Gastrocnemius medialis (tissue), 4 donors: ENCODE measurements at places on chromosomes 5 and 9. TPM values are rescaled to one million over a fixed set of nuclear protein-coding genes. Genes with fewer than 3 reads are reported as not detected.

- no peaks in the 10 kb centered on the region for H3K4me1 ChIP-seq
- no peak for DNase-seq
- H3K27me3 ChIP-seq: peaks cover 30% of the 10 kb centered on the region
- no peaks in the 10 kb centered on the region for H3K36me3 ChIP-seq
- H3K4me3 ChIP-seq: no peak overlapping the region
- no peak overlapping the region for H3K27ac ChIP-seq
These were observed 119.6 kb upstream of the COL5A1 start for GRCh38 chr9:134521817-134522501.

- H3K4me3 ChIP-seq: no peak overlapping the region
- DNase-seq: no peak
- H3K27me3 ChIP-seq: no peaks in the 10 kb centered on the region
- H3K4me1 ChIP-seq: no peaks in the 10 kb centered on the region
These were observed 14.3 kb upstream of the ASPN start for GRCh38 chr9:92496396-92497176.

GNPDA1 gene
- total RNA-seq: 45.9 TPM

DNA sequence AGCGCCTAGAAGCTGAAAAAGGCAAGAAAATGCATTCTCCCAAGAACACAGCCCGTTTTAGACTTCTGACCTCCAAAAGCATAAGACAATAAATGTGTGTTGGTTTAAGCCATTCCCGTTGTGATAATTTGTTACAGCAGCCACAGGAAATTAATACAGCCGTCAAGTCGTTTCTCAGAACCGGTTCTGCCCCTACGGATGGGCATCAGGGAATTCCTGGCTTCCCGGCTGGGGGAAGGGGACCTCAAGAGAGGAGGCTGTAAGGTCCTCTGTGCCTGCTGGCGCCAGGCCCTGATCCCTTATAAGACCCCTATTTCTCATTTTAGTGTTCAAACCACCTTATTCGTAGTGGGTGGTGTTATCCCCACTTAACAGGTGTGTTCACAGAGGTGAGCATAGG is 50.6 kb upstream of the RPL26L1 start:
- no peak overlapping the region for H3K27ac ChIP-seq
- H3K4me3 ChIP-seq: no peak overlapping the region
- peaks cover 31% of the 10 kb centered on the region for H3K4me1 ChIP-seq
- H3K27me3 ChIP-seq: no peaks in the 10 kb centered on the region
- peaks cover 22% of the 10 kb centered on the region for H3K36me3 ChIP-seq
- no peak for DNase-seq

- DNase-seq: no peak
- no peak overlapping the region for H3K4me3 ChIP-seq
- no peaks in the 10 kb centered on the region for H3K36me3 ChIP-seq
- no peaks in the 10 kb centered on the region for H3K27me3 ChIP-seq
These were observed 1028.0 kb downstream of the TAF11L14 start for GRCh38 chr5:18662231-18662630.

GRCh38 chr9:19913151-19913550 is 124.3 kb upstream of the SLC24A2 start:
- no peak for DNase-seq
- no peaks in the 10 kb centered on the region for H3K36me3 ChIP-seq
- no peak overlapping the region for H3K27ac ChIP-seq
- H3K4me3 ChIP-seq: no peak overlapping the region
- no peaks in the 10 kb centered on the region for H3K27me3 ChIP-seq

TRIM36 gene
- total RNA-seq: 0.92 TPM

DNA sequence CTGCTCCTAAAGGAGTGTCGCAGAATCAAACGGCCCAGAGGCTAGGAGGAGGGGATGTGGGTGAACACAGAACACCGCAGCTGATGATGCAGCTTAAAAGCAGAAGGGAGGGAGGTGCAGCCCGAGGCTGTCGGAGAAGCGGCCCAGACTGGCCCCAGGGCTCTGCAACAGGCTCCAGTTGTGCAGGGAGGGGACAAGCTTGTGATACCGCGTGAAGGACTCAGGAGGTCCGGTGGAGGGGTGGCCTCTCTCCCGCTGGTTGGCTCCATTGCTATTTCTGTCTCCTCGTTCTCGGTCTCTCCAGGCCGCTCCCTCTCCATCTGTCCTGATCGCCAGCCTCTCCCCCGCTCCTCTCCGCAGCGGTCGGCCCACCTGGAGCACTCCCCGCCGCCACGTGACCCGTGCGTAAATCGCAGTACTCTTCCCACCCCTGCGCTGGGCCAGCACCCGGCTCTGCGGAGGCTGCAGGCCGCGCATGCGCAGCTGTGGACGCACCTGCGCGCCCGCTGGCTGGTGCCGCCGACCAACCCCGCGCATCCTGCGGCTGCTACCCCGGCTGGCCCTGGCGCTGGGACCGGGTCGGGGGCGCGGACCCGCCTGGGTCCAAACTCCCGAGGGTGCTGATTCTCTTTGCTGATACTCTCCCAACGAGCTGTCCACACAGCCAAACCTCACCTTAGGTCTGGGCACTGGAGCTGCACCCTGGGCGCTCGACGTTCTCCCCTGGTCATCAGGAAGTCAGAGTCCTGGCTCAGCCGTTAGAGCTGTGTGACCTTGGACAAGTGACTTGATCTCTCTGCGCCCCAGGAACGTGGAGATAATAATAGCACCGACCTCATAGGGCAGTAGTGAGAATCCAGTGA is 3.7 kb upstream of the STXBP1 start:
- no peaks in the 10 kb centered on the region for H3K36me3 ChIP-seq
- peak; percentile 77 for DNase-seq
- no peaks in the 10 kb centered on the region for H3K27me3 ChIP-seq
- H3K27ac ChIP-seq: peak overlapping the region; percentile 81

- peak overlapping the region; percentile 9 for H3K27ac ChIP-seq
- no peak for DNase-seq
- H3K4me1 ChIP-seq: peaks cover 37% of the 10 kb centered on the region
- H3K27me3 ChIP-seq: no peaks in the 10 kb centered on the region
These were observed 18.2 kb downstream of the FAF2 start for GRCh38 chr5:176466245-176466871.

DNA sequence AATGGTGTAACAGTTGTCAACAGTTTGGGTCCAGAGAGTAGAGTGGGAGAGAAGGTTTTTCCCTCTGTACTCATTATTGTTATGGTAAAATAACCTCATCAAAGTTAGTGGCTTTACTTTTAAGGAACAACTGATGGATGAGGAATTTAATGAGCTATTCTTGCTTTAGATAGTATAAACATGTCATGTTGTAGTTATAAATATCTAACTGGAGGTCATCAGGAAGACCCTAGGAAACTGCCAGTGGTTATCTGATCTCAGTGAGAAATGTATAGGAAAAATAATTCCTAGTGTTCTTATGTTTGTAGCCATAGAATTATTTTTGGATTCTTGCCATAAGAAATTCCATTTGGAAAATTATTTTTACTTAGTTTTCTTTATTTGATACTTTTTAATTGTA is 4.1 kb downstream of the ERCC6L2 start:
- peaks cover 12% of the 10 kb centered on the region for H3K36me3 ChIP-seq
- H3K4me1 ChIP-seq: peaks cover 6% of the 10 kb centered on the region
- H3K27ac ChIP-seq: no peak overlapping the region

GRCh38 chr5:171612749-171613148 is 172.9 kb upstream of the SMIM23 start:
- H3K4me3 ChIP-seq: no peak overlapping the region
- no peaks in the 10 kb centered on the region for H3K4me1 ChIP-seq
- H3K27me3 ChIP-seq: peaks cover 10% of the 10 kb centered on the region
- DNase-seq: no peak

DNA sequence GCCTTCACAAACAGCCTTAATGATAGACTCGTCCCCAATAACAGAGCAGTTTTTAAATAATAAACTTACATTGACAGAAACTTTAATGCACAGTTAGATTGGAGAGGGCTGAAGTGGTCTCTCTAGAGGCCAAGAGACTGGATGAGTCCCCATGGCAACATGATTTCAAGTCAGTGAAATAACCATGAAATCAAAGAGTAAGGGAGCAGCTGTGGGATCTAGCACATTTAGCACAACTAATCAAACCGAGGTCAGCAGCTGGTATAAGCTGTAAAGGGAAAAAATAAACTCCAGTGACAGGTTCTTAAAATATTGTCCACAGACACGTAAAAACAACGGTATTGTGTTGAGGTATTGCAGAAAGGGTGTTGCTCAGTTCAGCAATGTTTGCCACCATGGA is 916.6 kb downstream of the DNAH5 start:
- H3K27ac ChIP-seq: no peak overlapping the region
- H3K36me3 ChIP-seq: no peaks in the 10 kb centered on the region
- no peaks in the 10 kb centered on the region for H3K27me3 ChIP-seq
